ENCODE measurements at places on chromosomes 5 and 9.

- no peak for DNase-seq
These were observed 398.4 kb upstream of the IRX2 start for GRCh38 chr5:3149899-3150298.

DNA sequence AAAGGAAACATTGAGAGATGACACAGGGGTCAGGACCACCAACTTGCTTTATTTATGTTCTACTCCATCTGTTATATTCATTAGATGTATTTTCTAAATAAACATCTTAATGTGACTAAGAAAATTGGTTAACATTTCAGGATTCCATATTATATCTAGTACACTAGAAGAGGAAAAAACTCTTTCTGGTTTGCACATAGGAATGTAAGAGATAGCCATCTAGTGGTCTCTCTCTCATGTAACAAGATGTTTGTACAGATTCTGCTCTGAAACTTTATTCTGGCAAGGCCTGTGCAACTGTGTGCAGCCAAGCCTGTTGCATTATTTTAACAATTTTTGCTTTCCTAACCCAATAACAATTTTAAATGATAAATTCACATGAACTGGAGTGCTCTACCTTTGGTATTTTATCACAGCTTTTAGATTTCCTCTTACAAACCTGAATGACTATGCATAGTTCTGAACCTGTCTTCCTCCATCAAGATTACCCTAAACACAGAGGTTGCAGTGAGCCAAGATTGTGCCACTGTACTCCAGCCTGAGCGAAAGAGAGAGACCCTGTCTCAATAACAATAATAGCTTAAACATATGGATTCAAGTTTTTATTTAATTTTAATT is 148.2 kb downstream of the GIN1 start:
- no peak for DNase-seq

DNA sequence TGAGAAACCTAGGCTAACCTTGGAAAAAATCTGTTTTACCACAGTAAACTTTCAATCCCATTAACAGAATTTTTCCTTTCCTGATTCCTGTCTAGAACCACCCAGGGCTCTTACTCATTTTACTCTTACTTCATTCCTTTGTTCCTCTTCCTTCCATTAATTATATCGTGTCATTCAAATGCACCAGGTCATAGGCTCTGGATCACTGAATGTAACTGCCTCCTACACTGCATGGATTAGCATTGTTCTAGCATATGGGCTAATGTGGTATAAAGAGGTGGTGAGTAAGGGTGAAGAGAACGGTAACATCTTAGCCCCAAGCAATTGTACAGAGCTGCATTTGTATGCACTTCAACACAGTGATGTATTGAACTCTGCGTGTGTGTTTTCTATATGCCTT is 49.5 kb upstream of the SPINK5 start:
- DNase-seq: no peak

DNA sequence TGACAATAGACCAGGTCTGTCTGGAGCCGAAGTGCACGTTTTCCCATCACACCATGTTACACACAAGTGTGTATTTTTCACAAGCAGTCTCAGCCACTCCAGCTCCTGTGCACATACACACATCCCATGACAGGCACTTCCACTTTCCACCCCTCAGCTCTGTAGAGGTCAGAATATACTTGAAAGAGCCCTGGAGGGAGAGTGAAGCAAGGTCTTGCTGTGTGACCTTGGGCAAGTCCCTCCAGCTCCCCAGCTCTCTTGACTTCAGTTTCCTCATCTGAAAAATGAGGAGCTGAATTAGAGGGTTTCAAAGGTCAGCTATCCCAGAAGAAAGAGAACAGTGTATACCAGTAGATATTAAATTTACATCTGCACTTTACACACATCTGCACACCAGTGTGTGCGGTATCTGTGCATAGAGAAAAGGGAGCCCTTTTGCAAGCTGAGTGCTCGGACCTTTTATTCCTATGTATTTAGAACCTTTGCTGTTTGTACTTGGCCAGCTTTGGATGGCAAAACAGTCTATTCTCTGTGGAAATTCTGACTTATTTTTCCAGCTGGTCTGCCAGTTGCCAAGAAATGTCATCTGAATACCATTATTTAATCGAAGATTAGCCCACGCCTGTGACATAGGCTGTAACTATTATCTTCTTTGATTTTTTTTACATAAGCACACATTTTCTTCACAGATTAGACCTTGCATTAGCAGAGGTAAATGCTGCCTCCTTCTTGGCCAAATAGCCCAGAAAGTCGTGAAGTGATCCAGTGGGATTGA is 528.0 kb downstream of the BNC2 start:
- no peak for DNase-seq

GRCh38 chr5:24539613-24540012 is 105.2 kb downstream of the CDH10 start:
- DNase-seq: no peak

DNA sequence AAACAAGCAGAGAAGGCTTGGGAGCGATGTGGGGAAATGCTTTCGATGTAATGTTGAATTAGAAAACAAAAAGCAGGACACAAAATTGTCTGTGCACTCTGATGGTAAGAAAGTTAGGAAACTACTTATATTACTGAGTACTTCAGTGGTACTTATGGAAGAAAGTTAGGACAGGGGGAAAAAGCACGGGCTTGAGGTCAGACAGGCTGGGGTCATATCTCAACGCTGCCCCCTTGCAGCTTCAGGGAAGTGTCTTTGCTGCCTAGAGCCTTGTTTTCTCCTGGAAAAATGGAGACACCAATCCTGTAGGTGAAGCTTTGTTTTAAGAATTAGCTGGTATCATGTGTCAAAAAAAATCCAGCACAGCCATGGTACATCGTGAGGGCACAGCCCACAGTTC is 23.0 kb downstream of the NEURL1B start:
- no peak for DNase-seq

DNA sequence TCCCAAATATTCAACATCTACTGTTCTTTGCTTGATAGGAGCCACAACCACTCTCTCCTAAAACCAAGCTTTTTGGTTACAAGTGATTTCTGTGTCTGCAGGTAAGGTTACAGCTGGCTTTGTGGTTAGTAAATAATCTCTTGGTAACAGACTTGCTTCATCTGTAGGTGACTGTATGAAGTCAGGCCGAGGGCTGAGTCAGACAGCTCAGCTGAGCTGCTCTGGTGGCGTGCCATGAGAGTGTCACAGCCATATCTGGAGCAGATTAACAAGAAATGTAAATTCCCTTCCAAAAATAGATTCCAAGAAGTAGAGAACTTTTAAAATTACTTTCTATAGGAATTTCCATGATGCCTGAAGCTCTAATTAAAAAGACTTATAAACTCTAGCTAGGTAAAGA is 23.7 kb upstream of the TAS2R1 start:
- no peak for DNase-seq

DNA sequence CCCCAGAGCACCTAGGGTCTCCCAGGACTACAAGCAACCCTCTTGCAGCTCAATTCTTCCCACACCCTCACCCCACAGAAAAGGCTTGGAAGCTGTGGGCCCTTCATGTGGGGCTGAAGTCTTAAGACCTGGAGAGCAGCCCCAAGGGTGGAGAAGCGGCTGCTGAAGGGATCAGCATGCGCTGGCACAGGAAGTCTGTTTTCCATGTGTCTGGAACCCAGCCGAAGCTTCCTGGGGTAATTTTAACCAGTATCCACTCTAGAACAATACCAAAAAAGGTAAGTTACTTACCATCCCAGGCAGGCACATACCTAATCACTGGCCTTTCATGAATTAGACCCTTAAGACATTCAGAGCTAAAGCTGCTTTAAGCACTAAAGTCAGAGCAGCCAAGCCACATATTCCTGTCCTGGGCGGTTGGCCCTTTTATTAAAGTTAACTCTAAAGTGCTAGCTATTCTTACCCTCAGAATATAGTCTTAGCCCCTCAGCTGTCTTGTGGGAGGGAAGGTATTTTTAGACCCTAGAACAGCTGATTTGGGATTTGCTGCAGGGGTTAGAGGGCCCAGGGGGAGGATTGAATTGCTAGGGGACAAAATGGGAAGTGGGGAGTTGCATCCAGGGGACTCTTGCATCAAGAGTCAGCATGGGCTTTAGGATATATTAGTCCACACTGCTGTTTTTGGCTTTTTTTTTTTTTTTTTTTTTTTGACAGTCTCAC is 6.9 kb downstream of the IL17B start:
- DNase-seq: no peak

GRCh38 chr9:114452219-114453165 is 52.8 kb downstream of the WHRN start:
- no peak for DNase-seq

- DNase-seq: no peak
These were observed 78.1 kb upstream of the HMHB1 start for GRCh38 chr5:143733665-143734455.

- DNase-seq: no peak
These were observed 20.2 kb downstream of the SIL1 start for GRCh38 chr5:139177809-139178588.

GRCh38 chr5:142617416-142618129 is 68.3 kb downstream of the FGF1 start:
- no peak for DNase-seq

GRCh38 chr5:170154297-170154696 is 48.6 kb downstream of the FOXI1 start:
- no peak for DNase-seq

Measured in activated CD4-positive, CD25-positive, alpha-beta regulatory T cell treated with anti-CD3 and anti-CD28 coated beads, Interleukin-2, amount 50 U/mL, for 16 hours (primary cell).